HEK293T (cell line): ENCODE measurements at places on chromosomes 7 and 10.

GRCh38 chr10:75730847-75731246 lies 299.4 kb downstream of the LRMDA start:
- DNase-seq: no peak

- DNase-seq: no peak
These were observed 50.1 kb downstream of the TNS3 start for GRCh38 chr7:47531584-47532492.

- no peak for DNase-seq
These were observed 54.1 kb upstream of the NCAPG2 start for GRCh38 chr7:158758586-158759244.

DNA sequence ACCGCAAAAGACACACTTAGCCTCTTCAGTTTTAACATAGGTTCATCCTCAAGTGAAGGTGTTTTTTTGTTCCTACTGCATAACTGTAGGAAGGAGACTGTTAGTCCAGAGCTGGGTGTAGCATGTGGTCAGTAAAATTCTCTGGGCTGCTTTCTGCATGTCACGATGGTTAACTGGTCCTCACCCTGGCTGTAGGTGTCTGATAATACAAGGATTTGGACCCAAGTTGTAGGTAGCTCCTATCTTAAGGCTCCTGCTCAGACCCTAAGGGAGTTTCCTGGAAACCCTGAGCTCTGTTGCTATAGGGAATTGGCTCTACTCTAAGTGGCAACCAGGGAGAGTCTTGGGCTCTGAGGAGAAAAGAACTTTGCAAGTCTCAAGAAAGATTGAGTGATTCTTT lies 112.9 kb downstream of the SAMD9 start:
- no peak for DNase-seq

DNA sequence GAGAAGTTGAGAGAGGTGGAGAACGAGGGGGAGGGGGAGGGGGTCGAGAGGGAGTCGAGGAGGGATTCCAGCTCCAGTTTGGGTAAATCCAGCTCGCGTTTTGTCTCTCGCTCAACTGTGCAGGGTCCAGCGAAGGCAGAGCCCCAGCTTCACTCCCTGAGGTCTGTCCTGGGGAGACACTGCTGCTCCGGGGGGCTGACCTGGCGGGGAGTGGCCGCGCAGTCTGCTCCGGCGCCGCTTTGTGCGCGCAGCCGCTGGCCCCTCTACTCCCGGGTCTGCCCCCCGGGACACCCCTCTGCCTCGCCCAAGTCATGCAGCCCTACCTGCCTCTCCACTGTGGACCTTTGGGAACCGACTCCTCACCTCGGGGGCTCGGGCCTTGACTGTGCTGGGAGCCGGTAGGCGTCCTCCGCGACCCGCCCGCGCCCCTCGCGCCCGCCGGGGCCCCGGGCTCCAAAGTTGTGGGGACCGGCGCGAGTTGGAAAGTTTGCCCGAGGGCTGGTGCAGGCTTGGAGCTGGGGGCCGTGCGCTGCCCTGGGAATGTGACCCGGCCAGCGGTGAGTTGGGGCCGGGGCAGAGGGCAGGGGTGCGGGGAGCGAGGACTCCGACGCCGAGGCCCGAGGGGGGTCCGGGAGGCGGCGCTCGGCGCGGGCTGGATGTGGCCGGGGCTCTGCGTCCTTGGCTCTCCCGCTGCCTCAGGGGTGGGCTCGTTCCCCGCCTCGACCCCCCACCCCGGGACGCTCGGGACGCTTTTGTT lies at the start of gene TET1:
TSS of gene TET1 (plus strand) at position 152 of the 757 bp plus-strand sequence. CDS start 12,002 bp downstream, outside the sequence.
- peak; percentile 74 for DNase-seq

DNA sequence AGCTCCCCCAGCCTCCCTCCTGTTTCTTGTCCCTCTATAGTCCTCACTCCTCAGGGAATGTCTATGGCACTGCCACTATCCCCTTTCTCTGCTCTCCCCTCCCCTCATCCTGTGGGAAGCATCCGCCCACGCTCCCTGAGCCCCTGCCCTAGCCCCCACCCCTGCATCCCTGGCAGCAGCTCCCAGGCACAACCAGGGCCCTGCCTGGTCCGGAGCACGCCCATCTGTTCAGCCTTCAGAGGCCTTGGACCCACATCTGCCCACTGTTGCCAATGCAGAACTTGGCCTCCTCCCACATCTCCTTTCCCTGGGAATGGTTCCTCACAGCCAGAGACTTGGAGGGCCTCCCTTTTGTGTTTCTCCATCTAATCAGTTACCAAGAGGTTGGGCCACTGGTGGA lies 20.4 kb upstream of the TBRG4 start:
- no peak for DNase-seq

GRCh38 chr7:13282377-13282980 lies 595.0 kb downstream of the ARL4A start:
- DNase-seq: no peak

DNA sequence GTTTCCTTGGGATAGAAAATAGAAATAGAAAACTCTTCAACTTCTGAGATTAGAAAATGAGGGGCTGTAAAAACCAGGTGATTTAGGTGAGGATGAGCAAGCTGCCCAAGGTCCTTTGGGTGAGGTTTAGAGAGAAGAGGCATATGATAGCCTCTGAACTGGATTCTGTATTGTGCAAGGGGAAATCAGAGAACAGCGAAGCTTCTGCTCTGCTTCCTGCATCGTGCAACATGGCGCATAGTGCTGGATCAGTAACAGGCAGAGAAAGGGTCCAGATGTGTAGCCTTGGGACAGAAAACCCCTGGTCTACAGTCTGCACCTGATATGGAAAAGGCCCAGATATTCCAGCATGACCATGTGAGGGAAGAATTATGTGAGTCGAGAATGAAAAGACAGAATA lies 121.7 kb downstream of the MBL2 start:
- DNase-seq: no peak

GRCh38 chr10:49308881-49309280 lies 9.9 kb downstream of the C10orf71 start:
- no peak for DNase-seq

- no peak for DNase-seq
These were observed 76.9 kb upstream of the KMT2C start for GRCh38 chr7:152512706-152513105.

- DNase-seq: no peak
These were observed 69.8 kb downstream of the CDK1 start for GRCh38 chr10:60848126-60848525.

GRCh38 chr7:158067931-158068482 lies 519.6 kb downstream of the PTPRN2 start:
- DNase-seq: no peak

- peak; percentile 63 for DNase-seq
These were observed 17.8 kb upstream of the CCNJ start for GRCh38 chr10:96025566-96025965.

DNA sequence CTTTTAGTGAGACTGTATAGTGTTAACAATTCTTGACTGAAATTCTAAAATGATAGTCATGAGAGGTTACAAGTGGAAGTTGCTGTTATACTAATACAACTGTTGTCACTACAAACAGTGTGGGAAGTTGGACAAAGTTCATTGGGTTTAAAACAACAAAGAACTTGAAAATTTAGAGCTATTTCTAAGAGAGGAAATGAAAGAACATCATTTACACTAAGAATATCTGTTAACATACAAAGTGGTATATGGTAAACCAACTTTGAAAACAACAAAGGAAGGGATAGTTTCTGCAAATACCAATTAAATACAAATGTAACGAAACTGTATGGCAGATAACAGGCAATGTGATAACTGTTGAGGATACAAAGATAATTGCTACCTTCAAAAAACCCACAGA lies 11.6 kb downstream of the MTPN start:
- no peak for DNase-seq

- no peak for DNase-seq
These were observed 39.8 kb upstream of the C10orf67 start for GRCh38 chr10:23384364-23384763.

- DNase-seq: no peak
These were observed 27.2 kb downstream of the HTR5A start for GRCh38 chr7:155097338-155097737.

- no peak for DNase-seq
These were observed 17.3 kb upstream of the INPP5A start for GRCh38 chr10:132520177-132520811.

GRCh38 chr7:139619367-139619657 lies 95.8 kb downstream of the CLEC2L start:
- DNase-seq: no peak

DNA sequence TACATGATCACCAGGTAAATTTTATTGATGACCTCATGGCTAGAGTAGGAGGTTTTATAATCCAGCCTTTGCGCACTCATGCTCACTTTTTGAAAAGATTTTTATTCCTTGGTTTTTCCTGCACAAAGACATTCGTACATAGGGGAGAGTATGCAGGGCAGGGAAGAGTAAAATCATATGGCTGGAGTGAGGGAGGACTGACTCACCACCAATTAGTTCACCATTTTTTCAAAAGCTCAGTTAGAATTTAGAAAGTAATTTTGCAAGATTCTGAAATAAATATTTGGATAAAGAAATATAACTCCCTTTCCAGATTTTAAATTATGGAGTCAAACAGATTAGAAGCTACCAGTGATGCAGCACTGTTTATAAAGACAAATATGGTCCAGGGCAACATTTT lies 111.9 kb downstream of the SEMA3D start:
- DNase-seq: no peak

DNA sequence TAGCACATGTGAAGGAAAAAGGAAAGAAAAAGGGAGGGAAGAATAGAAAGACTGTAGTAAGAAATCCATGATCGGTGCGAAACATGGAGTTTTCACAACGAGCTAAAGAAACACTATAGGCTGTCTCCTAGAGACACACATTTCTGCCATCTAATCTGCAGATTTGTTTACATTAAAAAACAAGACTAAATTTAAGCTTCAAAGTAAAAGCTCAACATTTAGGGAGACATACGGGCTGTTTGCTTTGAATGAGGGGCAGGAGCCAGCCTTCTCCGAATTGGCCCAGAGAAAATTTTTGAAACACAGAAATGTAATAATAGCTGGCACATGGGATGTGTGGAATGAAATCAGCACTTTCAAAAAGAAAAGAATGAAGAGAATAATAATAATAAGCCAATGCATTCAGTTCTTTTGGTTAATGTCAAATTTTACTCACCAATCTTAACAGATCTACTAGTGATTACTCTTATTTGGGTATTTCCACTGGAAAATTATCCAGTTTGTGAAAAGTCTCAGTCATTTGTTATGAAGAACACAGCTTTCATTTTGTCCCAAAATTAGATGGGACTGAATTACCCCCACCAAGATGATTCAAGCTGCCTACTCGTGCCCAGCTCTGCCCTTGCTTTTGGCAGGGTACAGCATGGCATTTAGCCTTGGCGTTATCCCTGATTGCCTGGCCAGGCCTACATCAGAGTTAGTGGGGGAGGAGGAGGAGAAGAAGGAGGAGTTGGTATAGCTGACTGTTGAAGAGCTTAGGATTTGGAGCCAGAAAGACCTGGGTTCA lies 47.1 kb downstream of the MTURN start:
- no peak for DNase-seq

- peak; percentile 58 for DNase-seq
These were observed 46.1 kb downstream of the ZCCHC24 start for GRCh38 chr10:79399223-79399831.

DNA sequence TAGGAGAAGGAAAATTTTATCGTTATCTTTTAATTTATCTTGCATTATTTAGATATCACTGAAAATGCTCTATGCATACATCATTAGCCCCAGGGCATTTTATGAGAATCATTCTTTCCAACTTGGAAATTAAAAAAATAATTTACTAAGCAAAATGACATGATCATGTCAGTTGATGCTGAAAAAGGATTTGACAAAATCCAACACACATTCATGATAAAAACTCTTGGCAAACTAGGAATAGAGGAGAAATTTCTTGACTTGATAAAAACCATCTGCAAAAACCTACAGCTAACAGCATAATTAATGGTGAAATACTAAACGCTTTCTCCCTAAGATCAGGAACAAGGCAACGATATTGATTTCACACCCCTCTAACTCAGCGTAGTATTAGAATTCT lies 40.2 kb upstream of the RSU1 start:
- DNase-seq: no peak

DNA sequence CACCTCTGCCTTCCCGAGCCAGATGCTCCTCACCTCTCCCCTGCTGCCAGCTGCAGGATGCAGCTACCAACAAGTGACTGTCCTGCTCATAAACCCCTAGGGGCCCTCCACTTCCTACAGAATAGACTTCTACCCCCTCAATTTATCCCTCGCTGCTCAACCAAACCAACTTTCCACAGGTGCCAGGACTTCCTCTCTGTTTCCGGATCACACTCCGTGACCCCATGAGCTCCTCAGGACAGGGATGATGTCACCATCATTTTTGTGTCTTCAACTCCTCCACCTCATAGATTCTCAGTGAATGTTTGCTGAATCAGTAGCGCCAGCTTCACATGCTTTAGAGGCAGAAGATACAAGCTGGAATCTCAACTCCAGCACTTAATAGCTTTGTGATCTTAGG lies 25.8 kb upstream of the ADRB1 start:
- no peak for DNase-seq

DNA sequence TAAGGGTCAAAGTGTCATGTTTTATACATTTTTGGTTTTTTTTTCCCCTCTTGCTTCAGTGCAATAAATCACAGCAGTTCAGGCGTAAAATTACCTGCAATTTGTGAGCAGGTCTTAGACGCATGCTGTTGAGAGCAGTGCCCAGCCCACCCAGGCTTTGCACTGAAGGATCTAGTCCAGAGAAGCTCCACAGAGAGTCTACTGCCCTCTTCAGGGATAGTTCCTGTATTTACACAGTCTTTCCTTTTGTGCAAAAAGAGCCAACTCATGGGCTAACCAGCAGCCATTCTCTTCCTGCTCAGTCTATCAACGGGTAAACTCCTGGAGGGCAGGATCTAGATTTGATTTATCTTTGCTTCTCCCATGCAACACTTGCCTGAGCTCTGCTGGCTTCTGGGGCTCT lies 82.2 kb upstream of the NAMPT start:
- DNase-seq: peak; percentile 49

GRCh38 chr7:139854803-139855497 lies 25.9 kb downstream of the TBXAS1 start:
- DNase-seq: no peak

GRCh38 chr7:139711991-139712743 lies 65.6 kb downstream of the HIPK2 start:
- DNase-seq: no peak

DNA sequence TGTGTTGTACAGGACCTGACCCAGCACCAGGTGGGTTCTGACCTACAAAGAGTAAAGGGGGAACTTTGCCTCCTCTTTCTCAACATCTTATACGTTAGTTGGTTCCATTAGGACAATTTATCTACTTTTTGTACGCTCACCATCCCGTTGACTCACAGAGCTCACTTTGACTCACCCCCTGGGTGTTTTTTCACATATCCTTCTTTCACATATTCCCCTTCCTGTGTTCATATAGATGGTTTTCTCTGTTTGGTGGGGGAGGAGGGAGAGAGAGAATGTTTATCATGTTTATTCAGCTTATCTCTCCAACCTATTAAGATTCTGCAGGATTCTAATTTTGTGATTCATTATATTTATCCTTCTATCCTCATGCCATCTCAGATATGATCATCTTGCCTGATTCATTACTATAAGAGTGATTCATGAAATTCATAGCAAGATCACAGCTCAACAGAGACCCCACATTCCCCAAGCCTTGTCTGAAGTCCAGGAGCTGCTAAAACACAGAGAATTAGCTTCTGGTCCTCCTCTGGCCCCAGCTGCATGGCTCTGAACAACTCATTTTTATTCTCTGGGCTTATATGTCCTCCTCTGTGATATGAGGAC lies 37.2 kb downstream of the PRSS2 start:
- DNase-seq: no peak

GRCh38 chr10:123889821-123890220 lies 1.8 kb downstream of the CPXM2 start:
- DNase-seq: no peak

GRCh38 chr7:47956220-47956619 lies 8.0 kb upstream of the PKD1L1 start:
- DNase-seq: no peak

GRCh38 chr10:29130190-29130673 lies 158.6 kb upstream of the LYZL1 start:
- peak; percentile 13 for DNase-seq

- DNase-seq: no peak
These were observed 195.0 kb downstream of the HGF start for GRCh38 chr7:81574723-81575326.
